Activated CD4-positive, alpha-beta T cell treated with anti-CD3 and anti-CD28 coated beads, Interleukin-2, amount 50 U/mL, for 24 hours (primary cell): ENCODE measurements at places on chromosomes 6 and 20.
A peak's percentile ranks its signal among the peaks of the same experiment; 100 is the strongest.

- DNase-seq, result no peak
These were observed 1185.0 kb upstream of the CITED2 start for GRCh38 chr6:140559458-140559857.

DNA sequence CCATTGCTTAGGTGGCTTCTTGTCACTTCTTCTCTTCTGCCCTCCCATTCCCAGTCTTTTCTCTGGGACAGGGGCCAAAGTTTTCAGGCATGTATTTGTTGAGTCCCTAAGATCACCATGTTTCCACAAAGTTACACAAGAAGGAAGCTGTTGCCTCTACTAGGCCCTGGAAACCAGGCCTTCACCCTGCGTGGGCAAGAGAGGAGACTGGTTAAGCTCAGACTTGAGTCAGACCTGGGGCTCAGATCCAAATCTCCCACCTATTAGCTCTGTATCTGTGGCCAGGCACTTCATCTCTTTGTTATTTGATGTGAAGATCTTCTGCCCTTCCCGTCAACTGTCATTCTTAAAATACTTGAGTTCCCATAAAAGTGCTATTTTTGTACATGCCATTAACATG, 154.6 kb downstream of the SASH1 start:
- no peak for DNase-seq

GRCh38 chr6:112920994-112921393, 573.9 kb downstream of the RFPL4B start:
- DNase-seq, result no peak

GRCh38 chr6:12582421-12583110, 134.0 kb upstream of the PHACTR1 start:
- no peak for DNase-seq

DNA sequence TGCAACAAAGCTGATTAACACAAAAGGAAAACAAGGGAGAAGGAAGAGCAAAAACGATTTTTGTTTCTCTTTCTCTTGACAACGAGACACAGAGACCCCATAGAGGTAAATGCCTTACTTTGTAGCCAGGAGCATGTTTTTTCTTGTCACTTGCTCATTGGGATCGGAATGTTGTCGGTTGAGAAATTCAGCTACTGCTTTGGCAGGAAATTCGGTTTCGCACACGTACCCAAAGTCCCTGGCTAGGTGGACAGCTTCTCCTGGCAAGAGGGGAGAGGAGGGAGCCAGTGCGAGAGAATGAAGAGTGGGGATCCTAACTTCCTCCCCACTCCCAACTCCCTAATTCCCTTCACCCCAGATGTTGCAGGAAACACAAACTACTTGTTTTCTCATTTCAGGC, 14.5 kb downstream of the TFAP2A start:
- DNase-seq, result no peak

GRCh38 chr6:44005507-44005903, 121.7 kb downstream of the MRPL14 start:
- DNase-seq, result no peak

DNA sequence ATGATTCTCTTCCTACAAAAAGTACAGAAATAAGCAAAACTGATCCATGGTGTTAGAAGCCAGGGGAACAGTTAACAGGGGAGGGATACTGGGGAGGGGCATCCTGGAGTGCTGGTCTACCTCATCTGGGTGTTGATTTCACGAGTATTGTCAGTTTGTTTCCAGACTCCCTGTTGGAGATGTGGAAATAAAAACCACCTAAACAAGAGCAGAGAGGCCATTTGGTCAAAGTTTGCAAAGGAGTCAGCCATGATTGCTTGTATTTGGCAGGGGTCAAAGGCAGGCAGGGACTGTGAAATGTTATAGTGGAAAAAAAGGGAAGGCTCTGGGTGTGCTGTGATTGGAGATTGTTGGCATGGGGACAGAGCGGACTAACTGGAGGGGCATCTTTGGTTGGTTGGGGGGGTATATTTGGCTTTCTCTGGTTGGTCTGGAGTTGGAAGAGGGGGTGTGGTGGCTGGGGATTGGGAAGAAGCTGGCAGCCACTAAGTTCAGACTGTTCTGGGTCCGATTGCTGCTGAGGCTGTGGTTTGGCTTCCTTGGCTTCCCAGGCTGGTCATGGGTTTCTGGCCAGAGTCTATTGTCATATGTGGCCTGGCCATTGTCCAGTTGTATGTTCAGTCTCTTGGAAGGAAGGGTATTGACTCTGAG, 14.9 kb upstream of the PANK2 start:
- no peak for DNase-seq

GRCh38 chr6:108958900-108959770, 110.9 kb downstream of the ARMC2 start:
- no peak for DNase-seq

DNA sequence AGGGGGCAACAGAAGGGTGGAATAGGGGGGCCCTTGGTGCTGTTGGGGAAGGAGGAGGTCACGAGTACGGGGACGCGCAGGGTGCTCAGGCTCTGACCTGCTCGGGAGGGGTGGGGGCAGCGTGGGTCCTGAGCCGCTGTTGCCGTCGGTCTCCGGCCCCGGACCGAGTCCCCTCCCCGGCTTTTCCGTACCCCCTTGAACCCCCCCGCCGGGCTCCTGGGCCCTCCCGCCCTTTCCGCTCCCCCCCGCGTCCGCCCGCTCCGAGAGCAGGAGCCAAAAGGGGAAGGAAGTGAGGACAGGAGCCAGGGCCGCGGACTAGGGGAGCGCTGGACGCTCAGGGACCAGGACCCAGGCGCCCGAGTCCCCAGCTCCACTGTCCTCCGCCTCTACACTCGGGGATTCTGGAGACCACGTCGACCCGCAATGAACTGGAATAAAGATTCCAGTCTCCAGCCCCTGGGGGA, at the start of gene RGL2:
Gene RGL2 (minus strand): TSS at position 170 of the 464 bp plus-strand sequence. CDS start 332 bp downstream, outside the sequence.
- no peak for DNase-seq

GRCh38 chr20:25669826-25670422, 26.7 kb downstream of the ZNF337 start:
- no peak for DNase-seq

- peak; percentile 70 for DNase-seq
These were observed 35.2 kb upstream of the MDFI start for GRCh38 chr6:41602864-41603608.

GRCh38 chr6:1781817-1782184, 172.1 kb downstream of the FOXC1 start:
- DNase-seq, result no peak

DNA sequence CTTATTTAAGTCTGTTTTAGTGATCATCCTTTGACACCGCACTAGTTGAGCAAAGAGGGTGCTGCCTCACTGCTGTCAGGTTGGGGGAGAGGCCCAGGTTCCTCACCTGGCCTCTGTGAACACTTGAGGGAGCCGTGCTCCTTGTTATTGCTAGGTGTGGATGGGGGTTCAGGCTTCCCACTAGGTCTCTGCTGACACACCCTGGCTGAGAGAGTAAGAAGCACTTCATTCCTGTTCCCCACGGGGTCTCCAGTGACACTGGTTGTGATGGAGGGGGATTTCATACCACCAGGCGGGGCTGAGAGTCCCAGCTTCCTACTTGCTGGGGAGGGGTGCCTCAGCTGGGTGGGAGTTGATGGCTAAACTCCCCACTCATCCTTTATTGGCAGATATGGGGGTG, 11.1 kb upstream of the NOTCH4 start:
- no peak for DNase-seq

DNA sequence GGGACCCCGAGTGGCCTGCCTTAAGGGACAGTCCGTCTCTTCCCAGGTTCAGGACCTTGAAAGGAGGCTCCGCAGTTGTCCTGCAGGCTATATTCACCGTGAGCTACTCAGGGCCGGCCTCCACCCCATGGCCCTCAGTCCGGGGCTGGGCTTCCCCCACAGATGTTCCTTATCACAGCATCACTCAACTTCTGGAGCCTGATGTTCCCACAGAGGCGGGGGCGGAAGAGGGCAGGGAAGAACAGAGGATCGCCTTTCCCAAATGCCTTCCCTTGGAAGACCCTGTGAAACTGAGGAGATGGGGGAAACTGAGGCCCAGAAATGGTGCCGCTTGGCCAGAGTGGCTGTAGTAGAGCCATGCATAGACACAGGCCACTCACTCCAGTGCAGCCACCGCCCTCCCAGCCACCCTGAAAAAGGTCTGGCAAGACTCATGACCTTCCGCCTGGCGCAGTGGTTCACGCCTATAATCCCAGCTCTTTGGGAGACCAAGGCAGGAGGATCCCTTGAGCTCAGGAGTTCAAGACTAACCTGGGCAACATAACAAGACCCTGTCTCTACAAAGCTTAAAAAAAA, 4.3 kb upstream of the COX4I2 start:
- DNase-seq, result no peak

DNA sequence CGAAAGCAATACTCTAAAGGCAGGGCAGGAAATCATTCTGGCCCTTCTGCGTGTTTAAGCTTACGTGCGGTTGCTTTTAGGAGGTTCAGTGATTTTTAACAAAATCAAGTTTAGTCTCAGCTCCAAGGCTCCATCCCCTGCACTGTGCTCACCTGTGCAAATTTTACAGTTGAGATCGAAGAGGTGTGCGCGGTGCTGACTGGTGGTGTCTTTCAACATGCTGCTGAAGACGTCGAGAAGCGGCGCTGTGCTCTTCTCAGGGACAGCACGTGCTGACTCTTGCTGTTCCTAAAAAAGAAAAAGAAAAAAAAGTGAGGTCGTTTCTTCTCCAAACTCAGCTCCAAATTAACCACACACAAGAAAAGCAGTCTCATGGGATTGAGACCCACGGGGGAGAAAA, 32.0 kb downstream of the DIDO1 start:
- no peak for DNase-seq
